ENCODE measurements at places on chromosomes 3 and 15. TPM values are rescaled to one million over a fixed set of nuclear protein-coding genes. Genes with fewer than 3 reads are reported as not detected.

DNA sequence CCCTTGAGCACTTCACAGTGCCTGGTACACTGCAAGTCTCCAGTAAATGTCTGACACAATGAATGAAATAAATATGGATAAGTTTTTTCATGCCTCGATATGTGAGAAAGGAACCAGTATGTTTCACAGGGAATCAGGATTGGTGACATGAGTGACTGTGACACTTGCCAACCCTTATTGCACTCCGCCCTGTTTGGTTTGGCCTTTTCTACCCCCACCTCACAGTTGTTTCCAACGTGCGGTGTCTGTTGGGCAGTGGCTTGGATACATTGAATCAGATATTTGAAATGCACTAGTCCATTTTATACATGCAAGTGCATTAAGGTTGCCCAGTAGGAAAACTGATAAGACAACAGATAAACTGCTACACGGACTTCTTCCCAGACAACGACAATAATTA, 2.0 kb downstream of the NPHP3 start:
- H3K36me3 ChIP-seq, result peaks cover 22% of the 10 kb centered on the region
- H3K27ac ChIP-seq, result no peak overlapping the region
- H3K4me3 ChIP-seq, result peak overlapping the region; percentile 93
- no peak for DNase-seq
- no peaks in the 10 kb centered on the region for H3K27me3 ChIP-seq

DNA sequence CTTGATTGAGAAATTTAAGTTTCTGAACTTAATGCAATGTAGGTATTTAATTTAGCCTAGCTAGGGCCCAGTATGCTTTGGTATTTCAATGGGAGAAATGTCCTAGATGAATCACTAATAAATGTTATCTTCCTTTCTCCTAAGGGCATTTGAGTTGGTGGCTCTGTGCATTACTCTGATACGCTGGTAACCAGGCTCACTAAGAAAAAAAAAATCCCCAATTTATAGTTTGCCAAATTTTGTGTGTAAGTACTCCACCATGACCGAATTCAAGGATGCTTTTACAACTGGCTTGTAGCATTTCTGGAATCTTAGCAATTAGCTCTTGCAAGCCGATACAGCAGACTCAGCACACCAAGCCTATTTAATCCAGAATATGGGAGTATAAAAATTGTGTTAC, 94.6 kb upstream of the LPP start:
- peaks cover 26% of the 10 kb centered on the region for H3K4me1 ChIP-seq
- no peak overlapping the region for H3K27ac ChIP-seq
- H3K27me3 ChIP-seq, result no peaks in the 10 kb centered on the region

DNA sequence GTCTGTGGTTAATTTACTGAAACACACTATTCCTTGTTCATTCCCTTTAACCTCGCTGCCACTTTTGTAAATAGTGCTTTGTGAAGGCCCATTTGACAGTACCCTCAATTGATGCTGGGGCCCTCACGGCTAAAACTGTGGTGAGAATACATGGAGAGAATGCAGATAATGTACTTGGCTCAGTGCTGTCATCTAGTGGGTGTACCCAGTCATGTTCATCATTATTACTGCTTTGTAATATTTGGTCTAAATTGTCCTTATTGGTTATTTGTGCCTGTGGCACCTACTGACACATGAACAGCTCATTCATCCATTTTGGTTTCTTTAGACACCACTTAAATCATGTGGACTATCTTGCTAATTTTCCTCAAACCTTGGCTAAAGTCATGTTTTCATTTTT, 543.6 kb downstream of the EDEM1 start:
- no peaks in the 10 kb centered on the region for H3K4me1 ChIP-seq
- H3K36me3 ChIP-seq, result no peaks in the 10 kb centered on the region
- DNase-seq, result no peak

DNA sequence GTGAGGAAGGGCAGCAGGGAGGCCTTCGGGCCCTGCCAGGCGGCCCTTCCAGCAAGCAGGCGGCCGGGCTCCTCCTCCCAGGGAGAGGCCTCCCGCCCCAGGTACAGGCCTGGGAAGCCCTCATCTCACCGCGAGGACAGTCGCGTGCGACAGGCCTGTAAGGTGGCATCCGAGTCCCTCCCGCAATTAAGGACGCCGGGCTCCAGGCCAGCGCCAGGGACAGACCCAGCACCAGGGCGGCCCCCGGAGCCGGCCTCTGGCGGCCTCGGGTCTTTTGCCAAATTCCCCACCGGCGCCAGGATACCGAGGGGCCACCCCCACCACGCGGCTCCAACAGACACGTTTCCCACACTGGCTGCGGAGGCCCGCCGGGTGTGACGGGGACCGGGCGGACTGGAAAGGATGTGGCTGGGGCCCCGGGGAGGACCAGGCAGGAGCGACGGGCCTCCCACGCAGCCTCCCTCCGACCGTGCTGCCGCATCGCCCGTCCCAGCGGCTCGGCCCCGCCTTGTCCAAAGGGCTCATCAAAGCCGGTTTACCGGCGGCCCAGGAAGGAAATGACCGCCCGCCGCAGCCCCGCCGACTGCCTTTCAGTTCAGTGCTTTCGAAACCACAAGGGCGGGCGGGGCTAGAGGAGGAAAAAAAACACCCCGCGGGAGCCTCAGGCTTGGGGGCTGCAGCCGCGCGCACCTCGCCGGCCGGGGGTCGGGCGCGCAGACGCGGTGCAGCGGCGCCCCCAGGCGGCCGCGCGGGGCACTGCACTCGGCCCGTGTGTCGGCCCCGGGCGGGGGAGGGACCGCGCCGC, 11.3 kb downstream of the XXYLT1 start:
- peak overlapping the region; percentile 66 for H3K4me3 ChIP-seq
- DNase-seq, result peak; percentile 94
- H3K27me3 ChIP-seq, result no peaks in the 10 kb centered on the region
- H3K4me1 ChIP-seq, result peaks cover 37% of the 10 kb centered on the region
- H3K27ac ChIP-seq, result peak overlapping the region; percentile 85

DNA sequence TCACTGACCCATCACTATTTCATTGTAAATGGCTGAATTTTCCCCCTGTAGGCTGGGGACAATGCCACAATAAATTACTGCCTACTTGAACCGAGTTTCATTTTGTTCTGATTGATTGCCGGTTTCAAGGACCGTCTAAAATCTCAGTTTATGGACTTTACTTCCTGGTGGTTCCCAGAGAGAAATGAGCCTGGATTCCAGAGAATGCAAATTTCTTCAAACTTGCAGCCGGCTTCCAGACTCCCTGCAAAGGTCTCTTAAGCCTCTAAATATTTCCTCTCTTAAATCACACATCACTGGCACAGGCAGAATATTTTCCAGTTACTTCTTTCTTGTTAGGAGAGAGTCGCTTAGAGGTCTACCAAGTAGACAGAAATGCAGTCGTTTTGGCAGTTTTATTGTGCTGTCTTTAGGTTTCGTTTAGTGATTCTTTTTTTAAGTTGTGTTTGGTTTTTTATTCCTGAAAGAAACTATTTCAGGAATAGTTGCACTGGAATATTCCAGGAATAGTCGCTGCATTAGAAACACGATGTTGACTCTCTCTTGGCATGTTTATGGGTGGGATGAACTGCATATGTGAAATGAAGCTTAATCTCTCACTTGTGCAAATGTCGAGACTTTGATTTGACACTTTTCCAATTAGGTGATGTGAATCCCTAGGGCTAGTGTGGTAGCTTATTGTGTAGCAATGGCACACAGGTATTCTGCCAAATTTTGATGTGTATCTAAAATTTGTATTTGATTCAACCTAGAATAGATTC, 284.1 kb upstream of the NR2E3 start:
- H3K27me3 ChIP-seq, result peaks cover 49% of the 10 kb centered on the region
- no peak overlapping the region for H3K4me3 ChIP-seq
- H3K27ac ChIP-seq, result no peak overlapping the region
- no peaks in the 10 kb centered on the region for H3K4me1 ChIP-seq
- no peaks in the 10 kb centered on the region for H3K36me3 ChIP-seq
- no peak for DNase-seq

DNA sequence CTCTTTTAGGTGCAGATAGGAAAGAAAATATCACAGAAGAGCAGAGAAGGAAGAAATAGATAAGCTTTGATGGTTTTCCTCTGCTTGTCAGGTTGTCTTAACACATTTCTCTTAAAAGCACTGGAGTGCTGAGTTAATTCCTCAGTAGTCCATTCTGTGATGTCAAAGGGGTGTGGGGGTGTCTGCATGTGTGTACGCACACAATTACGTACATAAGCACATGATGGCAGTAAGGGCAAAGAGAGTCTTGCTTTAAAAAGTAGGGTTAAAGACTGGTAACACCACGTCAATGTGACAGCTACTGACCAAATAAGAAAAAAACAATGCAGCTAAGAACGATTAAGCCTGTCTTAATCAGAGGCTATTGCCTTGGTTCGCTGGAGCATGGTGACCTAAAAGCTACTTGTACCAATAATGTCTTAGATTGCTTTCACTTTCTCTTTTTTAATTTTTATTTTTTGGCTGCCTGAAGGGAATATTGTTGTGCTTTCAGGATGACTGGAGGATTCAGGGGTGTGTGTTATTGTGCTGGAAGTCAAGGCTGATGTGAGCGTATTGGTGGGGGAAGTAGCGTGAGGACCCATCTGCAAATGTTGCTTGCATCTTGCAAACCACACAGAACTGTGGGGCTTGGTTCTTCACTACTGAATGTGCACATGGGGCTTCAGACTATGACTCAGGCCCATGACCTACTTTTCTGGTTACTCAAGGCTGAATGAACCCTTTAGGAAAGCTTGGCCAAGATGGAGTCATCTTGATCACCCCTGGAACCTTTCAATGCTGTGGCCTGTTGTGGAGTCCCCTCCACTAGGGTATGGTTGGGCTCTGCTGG, 417.8 kb upstream of the TPM1 start:
- peaks cover 1% of the 10 kb centered on the region for H3K27me3 ChIP-seq
- no peak for DNase-seq
- H3K4me3 ChIP-seq, result no peak overlapping the region
- peaks cover 2% of the 10 kb centered on the region for H3K4me1 ChIP-seq

The GRIP2 gene
- total RNA-seq, result not detected

GRCh38 chr3:185979721-185980121, 41.9 kb upstream of the TRA2B start:
- H3K27me3 ChIP-seq, result peaks cover 34% of the 10 kb centered on the region
- no peaks in the 10 kb centered on the region for H3K36me3 ChIP-seq
- peaks cover 14% of the 10 kb centered on the region for H3K4me1 ChIP-seq
- no peak for DNase-seq

GRCh38 chr15:31245756-31246155, 80.9 kb upstream of the KLF13 start:
- H3K36me3 ChIP-seq, result no peaks in the 10 kb centered on the region
- DNase-seq, result no peak
- no peak overlapping the region for H3K27ac ChIP-seq
- no peak overlapping the region for H3K4me3 ChIP-seq

DNA sequence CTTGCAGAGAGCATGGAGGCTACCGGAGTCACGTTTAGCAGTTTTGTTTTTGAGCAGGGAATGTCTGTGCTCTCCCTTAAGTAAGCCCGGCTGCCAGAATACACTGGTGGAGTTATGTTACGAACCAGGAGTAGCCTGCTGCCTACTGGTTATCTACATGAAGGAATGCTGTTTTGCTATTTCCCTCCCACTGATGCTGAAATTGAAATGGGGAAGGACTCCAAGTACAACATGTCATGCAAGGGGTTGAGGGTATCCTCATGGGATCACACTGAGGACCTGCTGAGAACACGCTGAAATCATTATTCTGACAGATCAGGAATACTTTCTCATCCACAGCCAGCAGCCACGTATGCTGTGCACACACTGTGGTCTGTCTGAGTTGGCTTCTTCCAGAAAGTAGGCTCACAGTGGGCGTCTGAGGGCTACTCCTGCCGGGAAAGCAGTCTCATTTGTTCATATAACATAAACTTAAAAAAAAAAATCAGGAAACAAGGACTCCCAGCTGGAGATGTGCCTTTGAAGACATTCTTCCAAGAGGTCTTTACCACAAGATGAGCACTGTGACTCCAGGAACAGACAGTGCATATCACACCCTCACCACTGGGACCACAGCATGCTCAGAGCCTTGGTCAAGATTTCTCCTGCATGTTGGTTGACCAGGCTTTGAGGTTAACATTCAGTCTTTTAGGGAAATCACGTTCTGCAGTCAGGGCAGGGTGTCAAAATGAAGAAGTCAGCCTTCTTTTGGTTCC, 300.4 kb upstream of the RASGRP1 start:
- no peak overlapping the region for H3K4me3 ChIP-seq
- no peaks in the 10 kb centered on the region for H3K36me3 ChIP-seq
- H3K4me1 ChIP-seq, result no peaks in the 10 kb centered on the region
- H3K27ac ChIP-seq, result no peak overlapping the region
- peaks cover 9% of the 10 kb centered on the region for H3K27me3 ChIP-seq

- no peak for DNase-seq
- no peak overlapping the region for H3K27ac ChIP-seq
- H3K4me3 ChIP-seq, result no peak overlapping the region
- no peaks in the 10 kb centered on the region for H3K27me3 ChIP-seq
Observed at GRCh38 chr15:90190606-90191343, 10.4 kb upstream of the SEMA4B start.

DNA sequence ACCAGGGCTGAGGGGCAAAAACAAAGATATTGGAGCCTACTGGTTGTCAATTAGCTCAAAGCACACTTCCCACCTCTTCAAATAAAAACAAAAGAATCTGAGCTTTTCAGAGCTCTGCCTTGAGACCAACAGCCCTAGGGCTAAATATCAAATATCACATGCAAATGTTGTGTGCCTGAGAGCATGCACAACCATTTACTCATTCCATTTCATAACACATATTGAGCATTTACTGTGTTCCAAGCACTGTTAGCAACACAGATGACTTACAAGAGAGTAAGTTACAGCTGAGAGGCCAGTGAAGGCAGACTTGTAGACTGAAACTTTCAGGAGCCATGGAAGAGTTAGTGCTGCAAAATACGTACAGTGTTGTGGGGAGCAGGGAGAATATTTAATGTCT, 222.4 kb downstream of the CPNE4 start:
- no peak for DNase-seq
- H3K27ac ChIP-seq, result no peak overlapping the region
- H3K4me3 ChIP-seq, result no peak overlapping the region
- H3K36me3 ChIP-seq, result no peaks in the 10 kb centered on the region
- H3K27me3 ChIP-seq, result peaks cover 7% of the 10 kb centered on the region

The SSUH2 gene
- 0.20 TPM for total RNA-seq

DNA sequence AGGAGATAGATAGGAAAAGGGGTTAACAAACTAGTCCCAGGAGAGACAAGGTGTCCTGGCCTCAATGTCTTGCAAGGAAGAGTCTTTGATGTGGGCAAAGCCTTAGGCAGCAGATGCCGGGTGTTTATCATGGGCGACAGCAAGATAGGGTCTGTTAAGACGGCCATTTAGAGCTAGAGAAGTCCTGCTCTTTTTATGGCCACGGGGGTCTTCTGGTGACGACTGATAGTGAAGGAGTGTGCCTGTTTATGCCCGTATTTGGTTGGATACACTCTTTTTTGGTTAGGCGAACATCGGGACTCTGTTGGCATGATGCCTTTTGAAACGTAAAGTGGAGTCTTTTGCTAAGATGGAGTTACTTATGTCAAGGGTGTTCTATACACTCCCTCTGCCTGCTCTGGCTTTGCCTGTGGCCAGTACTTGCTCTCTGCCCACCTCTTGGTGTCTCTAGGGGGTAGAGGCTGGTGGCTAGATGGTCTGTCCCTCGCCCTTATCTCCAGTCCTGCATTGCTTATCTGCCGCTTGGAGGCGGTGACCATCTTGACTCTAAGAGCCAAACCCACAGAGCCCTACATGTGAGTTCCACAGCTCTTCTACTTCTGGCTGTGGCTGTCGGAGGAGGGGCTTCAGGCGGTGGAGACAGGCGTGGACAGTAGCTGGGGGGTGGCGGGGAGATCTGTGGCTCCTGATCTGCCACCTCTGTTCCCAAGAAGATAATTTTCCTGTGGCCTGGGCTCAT, 55.8 kb upstream of the ZBTB38 start:
- H3K4me1 ChIP-seq, result peaks cover 37% of the 10 kb centered on the region
- no peak for DNase-seq
- H3K27me3 ChIP-seq, result no peaks in the 10 kb centered on the region
- H3K4me3 ChIP-seq, result peak overlapping the region; percentile 98
- H3K27ac ChIP-seq, result peak overlapping the region; percentile 99
